ENCODE measurements at places on chromosomes 11 and 22.

DNA sequence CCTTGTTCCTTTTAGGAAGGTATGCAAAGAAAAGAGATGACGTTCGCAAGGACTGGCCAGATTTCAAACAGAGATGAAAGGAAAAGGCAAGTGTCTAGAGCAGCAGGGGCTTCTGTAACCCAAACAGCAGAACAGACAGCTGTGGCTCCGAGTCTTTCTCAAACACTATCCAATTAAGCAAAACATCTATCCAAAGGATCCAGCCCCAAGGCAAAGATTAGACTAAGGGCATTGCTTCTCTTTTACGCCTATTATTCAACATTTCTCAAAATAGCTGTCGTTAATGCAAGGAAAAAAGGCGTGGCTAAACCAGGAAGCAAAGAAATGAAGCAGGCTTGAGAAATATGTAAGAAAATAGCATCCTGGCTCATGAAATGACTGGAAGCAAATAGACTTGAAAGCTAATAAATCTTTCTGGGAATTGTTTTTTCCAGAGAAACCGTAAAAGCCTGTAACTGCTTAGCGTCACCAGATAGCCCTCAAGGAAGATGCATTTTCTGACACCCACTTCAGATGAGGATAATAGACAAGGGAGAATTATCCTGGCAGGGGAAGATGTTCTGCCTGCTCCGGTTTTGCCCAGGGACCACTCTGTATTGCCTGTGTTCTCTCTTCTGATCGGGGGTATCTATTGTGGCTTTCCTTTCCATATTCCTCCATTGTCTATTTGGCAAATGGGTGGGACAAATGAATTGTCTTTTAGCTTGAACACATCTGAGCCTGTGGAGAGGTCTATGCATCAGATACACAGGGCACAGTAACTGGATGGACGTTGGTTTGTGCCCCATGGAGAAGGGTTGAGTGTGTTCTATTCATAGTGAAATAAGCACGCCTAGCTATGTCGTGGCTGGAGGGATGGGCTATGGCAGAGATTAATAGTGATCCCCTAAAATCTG lies 20.2 kb downstream of the C11orf96 start:
- no peaks in the 10 kb centered on the region for H3K36me3 ChIP-seq
- peaks cover 4% of the 10 kb centered on the region for H3K4me1 ChIP-seq
- H3K27ac ChIP-seq, result no peak overlapping the region
- no peak overlapping the region for H3K4me3 ChIP-seq

- no peaks in the 10 kb centered on the region for H3K36me3 ChIP-seq
- H3K27ac ChIP-seq, result no peak overlapping the region
- no peak overlapping the region for H3K4me3 ChIP-seq
- peaks cover 6% of the 10 kb centered on the region for H3K4me1 ChIP-seq
- no peak for DNase-seq
Measured at GRCh38 chr11:107991868-107992414, 16.8 kb upstream of the CUL5 start.

DNA sequence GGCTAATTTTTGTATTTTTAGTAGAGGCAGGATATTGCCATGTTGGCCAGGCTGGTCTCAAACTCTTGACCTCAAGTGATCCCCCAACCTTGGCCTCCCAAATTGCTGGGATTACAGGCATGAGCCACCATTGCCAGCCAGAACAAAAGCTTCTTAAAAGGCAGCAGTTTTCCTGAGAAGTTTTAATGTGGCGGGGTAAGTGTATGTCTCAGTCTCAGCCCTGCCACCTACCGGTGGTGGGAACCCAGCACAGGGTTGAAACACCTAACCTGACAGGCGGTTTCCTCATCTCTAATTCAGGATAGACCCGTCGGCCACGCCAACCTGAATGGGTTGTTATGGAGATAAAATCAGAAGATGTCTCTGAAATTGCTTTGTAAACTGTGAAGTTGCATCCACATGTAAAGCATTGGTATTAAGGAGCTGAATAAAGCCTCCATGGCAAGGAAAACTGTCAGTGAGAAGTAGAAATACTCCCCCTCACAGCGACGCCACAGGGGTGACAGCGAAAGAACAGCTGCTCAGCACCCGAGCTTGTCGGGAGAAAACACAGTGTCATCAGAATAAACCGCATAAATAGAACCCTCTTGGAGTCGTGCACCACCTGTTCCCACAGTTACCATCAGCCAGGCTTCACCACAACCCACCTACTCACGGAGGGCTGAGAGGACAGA lies 165.9 kb upstream of the NCAM1 start:
- H3K27ac ChIP-seq, result no peak overlapping the region
- no peaks in the 10 kb centered on the region for H3K27me3 ChIP-seq
- peak; percentile 46 for DNase-seq
- no peak overlapping the region for H3K4me3 ChIP-seq
- no peaks in the 10 kb centered on the region for H3K36me3 ChIP-seq

GRCh38 chr11:72146625-72147024 lies 11.1 kb downstream of the FOLR3 start:
- H3K36me3 ChIP-seq, result no peaks in the 10 kb centered on the region
- H3K4me3 ChIP-seq, result no peak overlapping the region
- H3K27ac ChIP-seq, result no peak overlapping the region
- H3K27me3 ChIP-seq, result no peaks in the 10 kb centered on the region
- no peak for DNase-seq

- H3K27me3 ChIP-seq, result no peaks in the 10 kb centered on the region
- peaks cover 22% of the 10 kb centered on the region for H3K36me3 ChIP-seq
- H3K27ac ChIP-seq, result peak within 1 kb of the TSS; percentile 13
- peaks cover 17% of the 10 kb centered on the region for H3K4me1 ChIP-seq
- no peak for DNase-seq
Measured at GRCh38 chr22:49827853-49828598, at the start of gene BRD1. TSS of gene BRD1 (minus strand) at chr22:49827873. CDS start at chr22:49824317, 3,556 bp downstream.

- H3K36me3 ChIP-seq, result no peaks in the 10 kb centered on the region
- no peaks in the 10 kb centered on the region for H3K4me1 ChIP-seq
- H3K4me3 ChIP-seq, result no peak overlapping the region
Measured at GRCh38 chr22:23001463-23001862, 68.9 kb upstream of the GNAZ start.

GRCh38 chr22:20021196-20022181 lies 579 bp downstream of the TANGO2 start:
- no peak overlapping the region for H3K27ac ChIP-seq
- H3K36me3 ChIP-seq, result no peaks in the 10 kb centered on the region
- peak overlapping the region; percentile 94 for H3K4me3 ChIP-seq
- DNase-seq, result peak; percentile 78
- H3K27me3 ChIP-seq, result peaks cover 10% of the 10 kb centered on the region

GRCh38 chr11:9266926-9267325 lies 1.8 kb upstream of the DENND5A start:
- no peak overlapping the region for H3K4me3 ChIP-seq
- H3K36me3 ChIP-seq, result no peaks in the 10 kb centered on the region
- no peak for DNase-seq
- H3K4me1 ChIP-seq, result no peaks in the 10 kb centered on the region
- no peaks in the 10 kb centered on the region for H3K27me3 ChIP-seq

DNA sequence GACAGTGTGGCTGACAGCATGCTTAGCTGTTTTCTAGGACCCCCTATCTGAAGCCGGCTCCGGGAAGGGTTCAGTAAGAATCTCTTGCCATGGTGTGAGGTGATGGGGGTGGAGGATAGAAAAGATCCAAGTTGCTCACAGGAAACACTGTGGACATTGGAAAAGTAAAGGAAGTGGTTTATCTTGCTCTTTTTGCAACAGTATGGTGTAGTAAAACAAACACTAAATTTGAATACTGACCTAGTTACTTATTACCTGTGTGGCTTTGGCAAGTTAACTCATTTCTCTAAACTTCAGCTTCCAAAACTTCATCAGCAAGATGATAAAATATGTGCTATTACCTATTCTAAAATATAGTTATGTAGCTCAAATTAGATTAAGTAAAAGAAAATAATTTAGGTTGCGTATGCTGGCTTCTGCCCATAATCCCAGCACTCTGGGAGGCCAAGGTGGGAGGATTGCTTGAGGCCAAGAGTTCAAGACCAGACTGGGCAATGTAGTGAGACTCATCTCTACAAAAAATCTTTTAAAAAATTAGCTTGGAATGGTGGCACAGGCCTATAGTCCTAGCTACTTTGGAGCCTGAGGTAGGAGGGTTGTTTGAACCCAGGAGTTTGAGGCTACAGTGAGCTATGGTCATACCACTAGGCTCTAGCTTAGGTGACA lies 51.6 kb upstream of the APOA1 start:
- H3K4me1 ChIP-seq, result no peaks in the 10 kb centered on the region
- no peak overlapping the region for H3K27ac ChIP-seq
- no peak for DNase-seq
- H3K27me3 ChIP-seq, result no peaks in the 10 kb centered on the region
- H3K4me3 ChIP-seq, result no peak overlapping the region

GRCh38 chr11:73570415-73571114 lies 27.3 kb downstream of the FAM168A start:
- H3K27ac ChIP-seq, result no peak overlapping the region
- DNase-seq, result no peak
- H3K27me3 ChIP-seq, result no peaks in the 10 kb centered on the region
- no peaks in the 10 kb centered on the region for H3K36me3 ChIP-seq

- H3K27ac ChIP-seq, result no peak overlapping the region
- peaks cover 17% of the 10 kb centered on the region for H3K4me1 ChIP-seq
- no peaks in the 10 kb centered on the region for H3K36me3 ChIP-seq
- no peaks in the 10 kb centered on the region for H3K27me3 ChIP-seq
- DNase-seq, result peak; percentile 72
Measured at GRCh38 chr11:67055812-67056211, 835 bp upstream of the RHOD start.

DNA sequence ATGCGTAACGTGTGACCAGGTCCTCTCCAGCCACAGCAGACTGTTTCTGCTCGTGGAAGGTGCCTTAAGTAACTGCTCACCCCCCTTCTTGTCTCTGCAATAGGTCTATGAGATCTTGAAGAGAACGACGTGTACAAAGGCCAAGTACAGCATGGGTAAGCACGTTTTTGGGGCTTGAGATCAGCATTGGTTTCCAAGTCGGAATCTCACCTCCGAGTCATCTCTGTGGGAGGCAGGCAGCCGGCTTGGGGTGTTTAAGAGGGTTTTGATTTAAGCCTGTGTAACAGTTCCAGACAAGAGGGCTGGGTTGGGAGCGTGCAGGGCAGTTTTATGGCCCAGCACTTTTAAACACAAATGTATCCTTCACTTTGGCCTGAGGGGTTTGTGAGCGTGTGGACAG lies 30.1 kb downstream of the ANO1 start:
- no peaks in the 10 kb centered on the region for H3K36me3 ChIP-seq
- no peak overlapping the region for H3K27ac ChIP-seq
- H3K4me3 ChIP-seq, result no peak overlapping the region
- no peaks in the 10 kb centered on the region for H3K27me3 ChIP-seq

DNA sequence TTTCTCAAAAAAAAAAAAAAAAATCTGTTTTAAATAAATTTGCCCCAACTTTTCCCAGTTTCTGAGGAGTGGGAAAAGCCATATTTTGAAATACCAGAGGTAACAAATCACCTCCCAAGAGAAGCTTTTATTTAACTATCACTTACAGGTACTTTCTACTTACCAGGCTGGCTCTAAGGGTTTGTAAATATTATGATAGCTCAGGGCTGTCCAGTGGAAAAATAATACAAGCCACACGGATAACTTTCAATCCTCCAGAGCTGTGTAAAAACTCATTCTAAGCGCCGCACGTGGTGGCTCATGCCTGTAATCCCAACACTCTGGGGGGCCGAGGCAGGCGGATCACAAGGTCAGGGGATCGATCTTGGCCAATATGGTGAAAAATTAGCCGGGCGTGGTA lies 5.6 kb upstream of the SEC14L4 start:
- H3K27me3 ChIP-seq, result no peaks in the 10 kb centered on the region

GRCh38 chr22:20511578-20512229 lies 4.3 kb downstream of the MED15 start:
- H3K27me3 ChIP-seq, result no peaks in the 10 kb centered on the region
- no peak overlapping the region for H3K27ac ChIP-seq
- H3K4me1 ChIP-seq, result peaks cover 40% of the 10 kb centered on the region
- no peak for DNase-seq

- H3K4me1 ChIP-seq, result no peaks in the 10 kb centered on the region
- no peak overlapping the region for H3K4me3 ChIP-seq
- peak; percentile 47 for DNase-seq
- H3K27me3 ChIP-seq, result no peaks in the 10 kb centered on the region
- no peaks in the 10 kb centered on the region for H3K36me3 ChIP-seq
Measured at GRCh38 chr22:21712751-21713427, 22.7 kb downstream of the YPEL1 start.

GRCh38 chr11:3230636-3231549 lies 1.3 kb downstream of the MRGPRE start:
- H3K4me1 ChIP-seq, result peaks cover 5% of the 10 kb centered on the region
- no peak overlapping the region for H3K27ac ChIP-seq
- no peaks in the 10 kb centered on the region for H3K27me3 ChIP-seq
- H3K4me3 ChIP-seq, result no peak overlapping the region
- no peaks in the 10 kb centered on the region for H3K36me3 ChIP-seq
- no peak for DNase-seq

- H3K4me3 ChIP-seq, result no peak overlapping the region
- peaks cover 2% of the 10 kb centered on the region for H3K4me1 ChIP-seq
- H3K27ac ChIP-seq, result no peak overlapping the region
- peak; percentile 38 for DNase-seq
- H3K27me3 ChIP-seq, result no peaks in the 10 kb centered on the region
Measured at GRCh38 chr11:69274531-69275016, 19.4 kb upstream of the MYEOV start.

- DNase-seq, result no peak
- H3K4me1 ChIP-seq, result no peaks in the 10 kb centered on the region
- H3K36me3 ChIP-seq, result peaks cover 19% of the 10 kb centered on the region
- peak overlapping the region; percentile 97 for H3K4me3 ChIP-seq
Measured at GRCh38 chr11:62678433-62678769, 472 bp downstream of the UBXN1 start.

DNA sequence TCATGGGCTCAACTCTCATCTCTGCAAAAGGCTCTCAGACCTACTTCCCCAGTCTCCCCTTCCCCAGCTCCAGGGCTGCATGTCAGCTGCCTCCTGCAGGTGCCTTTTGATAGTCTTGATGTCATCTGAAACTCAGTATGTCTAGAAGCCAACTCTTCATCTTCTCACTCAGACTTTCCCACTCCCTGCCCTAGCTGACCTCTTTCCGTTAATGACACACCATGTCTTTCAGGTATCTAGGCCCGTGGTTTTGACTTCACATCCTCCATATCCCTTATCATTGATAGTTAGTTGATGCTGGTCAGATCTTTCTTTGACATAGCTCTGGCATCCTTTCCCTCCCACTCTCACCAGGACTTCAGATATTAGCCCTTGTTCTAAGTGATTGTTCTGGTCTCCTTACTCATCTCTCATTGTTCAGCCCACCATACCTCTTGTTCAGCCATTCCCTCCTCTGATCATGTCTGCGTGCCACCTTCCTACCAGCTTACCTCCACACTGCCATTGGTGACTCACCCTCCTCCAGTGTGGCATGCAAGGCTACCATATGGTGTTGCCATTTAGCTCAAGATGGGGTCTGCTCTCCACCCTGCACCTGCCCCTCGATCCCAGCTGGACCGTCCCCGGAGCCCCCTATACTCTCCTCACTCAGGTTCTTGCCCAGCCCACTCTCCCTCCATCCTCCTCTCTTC lies 18.4 kb downstream of the TTC12 start:
- H3K36me3 ChIP-seq, result peaks cover 3% of the 10 kb centered on the region
- H3K4me1 ChIP-seq, result no peaks in the 10 kb centered on the region
- H3K27ac ChIP-seq, result no peak overlapping the region
- no peak for DNase-seq
- no peaks in the 10 kb centered on the region for H3K27me3 ChIP-seq

DNA sequence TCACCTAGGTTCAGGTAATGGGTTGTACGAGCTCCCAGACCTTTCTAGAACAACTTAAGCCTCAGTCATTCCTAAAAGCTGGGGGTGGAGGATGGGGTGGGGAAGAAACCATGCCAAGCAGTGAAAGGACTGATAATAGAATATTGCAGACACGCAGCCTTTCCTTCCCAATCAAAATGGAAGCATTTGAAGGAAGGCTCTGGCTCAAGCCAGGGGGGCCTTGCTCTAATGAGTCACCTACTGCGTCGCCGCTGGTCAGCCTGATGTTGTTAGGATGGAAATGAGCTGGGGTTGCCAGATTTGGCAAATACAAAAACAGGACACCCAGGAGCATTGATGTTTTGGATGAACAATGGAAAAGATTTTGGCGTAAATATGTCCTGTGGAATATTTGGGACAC lies 6.2 kb downstream of the SYT12 start:
- H3K36me3 ChIP-seq, result no peaks in the 10 kb centered on the region
- peaks cover 11% of the 10 kb centered on the region for H3K27me3 ChIP-seq

Measured in trophoblast cell (in vitro differentiated cells and primary cell).